ENCODE measurements at places on chromosomes 1 and 21.

DNA sequence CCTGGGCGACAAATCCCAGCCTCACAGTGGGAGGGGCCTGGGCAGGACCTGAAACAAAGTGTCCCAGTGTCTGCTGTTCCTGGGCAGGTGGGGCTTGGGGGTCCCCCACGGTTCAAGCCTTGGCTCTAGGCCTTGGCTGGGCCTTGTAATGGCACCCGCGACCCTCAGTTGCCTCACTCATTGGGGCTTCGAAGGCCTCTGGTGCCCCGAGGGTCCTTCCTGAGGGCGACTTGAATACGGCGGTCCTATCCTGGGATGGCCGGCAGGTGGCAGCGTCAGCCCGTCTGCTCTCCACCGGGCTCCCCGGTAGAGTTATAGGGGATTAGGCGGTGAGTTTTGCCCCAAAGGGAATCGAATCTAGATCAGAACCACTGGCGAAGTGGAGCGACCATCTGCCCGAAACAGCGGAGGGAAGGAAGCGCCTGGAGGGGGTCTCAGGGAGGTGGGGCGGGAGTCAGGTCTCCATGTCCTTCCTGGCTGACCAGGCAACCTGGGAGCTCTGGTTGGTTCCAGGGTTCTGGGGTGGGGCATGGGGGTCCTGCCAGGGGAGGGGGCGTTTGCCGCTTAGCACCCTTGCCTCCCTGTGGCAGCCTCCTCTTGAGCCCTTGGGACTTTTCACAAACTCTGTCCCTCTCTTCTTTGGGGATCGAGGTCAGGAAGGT is 2.1 kb upstream of the PEX10 start:
- peak; percentile 76 for DNase-seq

- DNase-seq = no peak
Observed at GRCh38 chr21:40054403-40054802, 187.2 kb downstream of the PCP4 start.

GRCh38 chr1:91730801-91731732 is 154.9 kb downstream of the TGFBR3 start:
- no peak for DNase-seq

- no peak for DNase-seq
Observed at GRCh38 chr1:154430903-154431302, 25.8 kb downstream of the IL6R start.

- DNase-seq = no peak
Observed at GRCh38 chr1:114219172-114219868, 65.7 kb upstream of the SYT6 start.

- no peak for DNase-seq
Observed at GRCh38 chr1:153799566-153800465, 24.6 kb downstream of the SLC27A3 start.

- DNase-seq = no peak
Observed at GRCh38 chr1:203584035-203584434, 42.6 kb upstream of the ATP2B4 start.

DNA sequence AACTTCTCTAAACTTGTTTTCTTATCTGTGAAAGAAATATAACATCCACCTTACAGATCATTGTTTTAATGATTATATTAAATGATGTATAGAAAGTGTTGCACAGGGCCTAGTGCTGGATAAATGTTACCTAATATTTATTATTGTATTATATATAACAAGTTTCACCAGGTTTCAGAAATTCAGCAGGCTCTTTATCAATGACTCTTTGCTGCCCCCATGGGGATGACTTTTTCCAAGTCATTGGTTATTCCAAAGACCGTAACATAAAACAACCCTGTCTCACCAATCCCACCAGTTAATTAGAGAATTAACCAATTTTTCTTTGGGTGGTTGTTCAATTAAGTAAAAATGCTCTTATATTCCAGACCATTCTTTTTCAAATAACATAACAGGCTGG is 7.3 kb upstream of the DEDD start:
- DNase-seq = peak; percentile 58

Measured in endothelial cell (in vitro differentiated cells).